GM19239 (cell line): ENCODE measurements at places on chromosomes 2 and 18.

- DNase-seq: no peak
Observed at GRCh38 chr2:143939626-143940330, 580.1 kb downstream of the ZEB2 start.

DNA sequence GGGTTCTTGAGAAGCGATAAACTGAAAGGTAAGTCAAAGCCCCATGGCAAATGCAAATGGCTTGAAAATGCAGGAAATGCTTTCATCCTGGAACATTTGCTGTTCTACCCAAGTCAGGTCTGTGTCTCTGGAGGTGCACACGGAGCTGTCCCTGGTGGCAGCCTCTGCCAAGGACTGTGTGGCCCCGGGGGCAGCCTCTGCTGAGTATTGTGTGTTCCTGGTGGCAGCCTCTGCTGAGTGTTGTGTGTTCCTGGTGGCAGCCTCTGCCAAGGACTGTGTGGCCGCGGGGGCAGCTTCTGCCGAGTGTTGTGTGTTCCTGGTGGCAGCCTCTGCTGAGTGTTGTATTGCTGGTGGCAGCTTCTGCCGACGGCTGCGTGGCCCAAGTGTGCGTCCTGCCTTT is 135.6 kb upstream of the ALKAL2 start:
- no peak for DNase-seq

DNA sequence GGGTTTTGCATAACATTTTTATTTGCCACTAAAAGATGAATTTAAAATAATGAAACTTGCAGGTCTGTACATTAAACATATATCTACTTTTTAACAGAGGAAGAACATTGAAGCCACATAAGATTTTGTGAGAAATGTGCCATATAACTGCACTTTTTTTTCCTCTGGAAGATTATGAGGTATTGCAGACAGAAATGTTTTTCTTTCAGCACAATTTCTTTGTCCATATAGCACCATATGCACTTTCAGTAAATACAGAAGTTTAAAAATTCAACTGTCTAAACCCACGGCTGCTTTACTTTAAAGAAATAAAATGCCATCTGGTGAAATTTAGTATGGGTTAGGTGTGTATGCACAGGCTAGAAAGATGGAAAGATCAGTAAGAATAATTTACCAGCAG is 470 bp upstream of the FAP start:
- no peak for DNase-seq

- no peak for DNase-seq
Observed at GRCh38 chr18:45962866-45963265, 4.3 kb downstream of the EPG5 start.

DNA sequence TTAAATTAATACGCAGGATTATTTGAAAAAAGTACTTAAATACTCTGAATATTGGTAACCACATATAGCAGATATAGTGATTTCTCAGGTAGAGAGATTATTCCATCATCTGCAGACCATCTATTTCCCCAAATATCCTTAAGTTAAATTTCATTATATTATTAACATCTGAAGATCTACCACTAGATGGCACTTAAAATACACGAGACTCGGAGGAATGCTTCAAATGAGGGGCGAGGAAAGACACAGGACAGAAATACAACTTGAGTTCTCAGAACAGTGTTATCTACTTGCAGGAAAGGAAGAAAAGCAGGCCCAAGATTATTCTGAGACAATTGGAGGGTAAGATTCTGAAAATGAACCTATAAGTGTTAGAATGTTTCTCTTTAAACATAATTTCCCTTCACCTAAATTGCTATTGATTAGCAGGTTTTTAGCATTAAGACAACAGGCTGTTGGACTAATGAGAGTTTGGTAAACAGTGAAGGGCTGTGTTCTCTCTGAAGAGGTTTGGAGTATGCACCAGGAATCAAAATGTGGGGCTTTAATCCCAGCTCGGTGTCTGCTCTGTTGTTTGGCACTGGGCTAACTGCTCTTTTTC is 76.9 kb upstream of the GCFC2 start:
- DNase-seq: no peak

DNA sequence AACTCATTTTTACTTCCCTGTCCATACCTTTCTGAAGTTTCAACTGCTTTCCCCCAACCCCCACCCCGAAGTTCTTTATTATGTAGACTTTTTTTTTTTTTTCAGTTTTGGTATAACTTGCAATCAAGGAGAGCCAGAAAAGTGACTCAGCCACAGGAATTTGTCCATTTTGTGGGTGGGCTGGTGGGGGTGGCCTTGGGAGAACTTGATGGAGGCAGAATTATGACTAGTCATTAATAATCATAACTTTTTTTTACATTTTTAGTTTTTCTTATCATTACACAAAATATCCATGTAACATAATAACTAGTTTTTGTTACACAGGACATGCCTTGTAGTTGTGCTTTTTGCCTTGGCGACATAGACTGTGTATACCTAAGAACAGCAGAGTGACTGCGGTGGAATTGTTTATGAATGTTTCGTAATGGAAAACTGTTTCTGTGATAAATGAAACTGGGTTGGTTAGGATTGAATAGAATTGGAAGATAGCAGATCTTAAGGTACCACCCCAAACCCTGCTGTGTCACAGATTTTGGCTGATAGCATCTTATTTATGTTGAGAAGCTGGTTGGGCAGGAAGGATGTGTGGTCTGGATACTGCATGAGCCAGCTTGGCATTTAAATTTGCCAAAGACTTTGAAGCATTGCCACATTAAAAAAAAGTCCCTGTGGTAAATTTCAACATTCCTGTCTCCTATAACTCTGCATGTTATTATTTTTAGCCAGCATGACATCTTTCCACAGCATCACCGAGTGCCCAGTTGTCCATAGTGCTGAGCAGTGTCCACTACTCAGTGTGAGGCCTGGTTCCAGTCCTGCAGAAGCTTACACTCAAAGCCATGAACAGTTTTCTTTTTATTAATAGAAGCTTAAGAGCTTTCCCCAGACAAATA is 30.7 kb downstream of the LYPD6B start:
- no peak for DNase-seq

GRCh38 chr2:234580686-234581085 is 83.8 kb upstream of the ARL4C start:
- no peak for DNase-seq

DNA sequence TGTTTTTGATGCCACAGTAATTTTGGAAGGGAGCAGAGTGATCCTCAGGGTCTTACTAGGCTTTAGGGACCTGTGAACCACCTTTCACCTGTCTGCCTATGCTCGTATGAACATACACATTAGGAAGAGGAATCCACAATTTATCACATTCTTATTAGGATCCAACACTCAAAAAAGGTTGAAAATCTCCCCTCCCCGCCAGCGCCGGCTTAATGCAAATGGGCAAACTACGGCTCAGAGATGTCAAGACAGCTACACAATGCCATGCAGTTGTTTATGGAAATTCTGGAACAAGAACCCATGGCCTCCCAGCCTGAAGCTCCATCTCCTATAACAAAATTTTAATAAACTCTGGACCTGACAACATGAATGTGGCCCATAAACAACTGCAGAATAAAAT is 375.9 kb upstream of the ACVR2A start:
- DNase-seq: no peak

- no peak for DNase-seq
Observed at GRCh38 chr2:233828546-233829192, 25.7 kb downstream of the HJURP start.

- DNase-seq: no peak
Observed at GRCh38 chr18:49920731-49921130, 107.4 kb upstream of the ACAA2 start.

DNA sequence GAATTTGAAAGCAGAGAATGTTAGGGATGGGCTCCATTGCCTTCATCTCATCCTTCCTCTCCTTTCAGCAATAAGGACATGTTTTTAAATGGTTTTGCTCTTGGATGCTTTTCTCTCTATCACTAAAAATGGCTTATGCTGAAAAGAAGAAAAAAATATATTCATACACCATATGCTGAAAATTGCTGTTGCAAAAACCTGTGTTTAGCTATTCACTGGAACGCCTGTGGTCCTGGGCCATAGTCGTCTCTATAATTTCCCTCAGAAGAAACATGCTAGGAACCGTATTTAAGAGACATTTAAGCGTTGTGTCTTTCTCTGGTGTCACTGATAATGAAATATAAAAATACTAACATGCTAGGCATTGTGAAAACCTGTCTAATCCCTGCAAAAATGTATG is 324.9 kb downstream of the TSN start:
- no peak for DNase-seq

- no peak for DNase-seq
Observed at GRCh38 chr2:9982248-9982647, 30.8 kb downstream of the GRHL1 start.

DNA sequence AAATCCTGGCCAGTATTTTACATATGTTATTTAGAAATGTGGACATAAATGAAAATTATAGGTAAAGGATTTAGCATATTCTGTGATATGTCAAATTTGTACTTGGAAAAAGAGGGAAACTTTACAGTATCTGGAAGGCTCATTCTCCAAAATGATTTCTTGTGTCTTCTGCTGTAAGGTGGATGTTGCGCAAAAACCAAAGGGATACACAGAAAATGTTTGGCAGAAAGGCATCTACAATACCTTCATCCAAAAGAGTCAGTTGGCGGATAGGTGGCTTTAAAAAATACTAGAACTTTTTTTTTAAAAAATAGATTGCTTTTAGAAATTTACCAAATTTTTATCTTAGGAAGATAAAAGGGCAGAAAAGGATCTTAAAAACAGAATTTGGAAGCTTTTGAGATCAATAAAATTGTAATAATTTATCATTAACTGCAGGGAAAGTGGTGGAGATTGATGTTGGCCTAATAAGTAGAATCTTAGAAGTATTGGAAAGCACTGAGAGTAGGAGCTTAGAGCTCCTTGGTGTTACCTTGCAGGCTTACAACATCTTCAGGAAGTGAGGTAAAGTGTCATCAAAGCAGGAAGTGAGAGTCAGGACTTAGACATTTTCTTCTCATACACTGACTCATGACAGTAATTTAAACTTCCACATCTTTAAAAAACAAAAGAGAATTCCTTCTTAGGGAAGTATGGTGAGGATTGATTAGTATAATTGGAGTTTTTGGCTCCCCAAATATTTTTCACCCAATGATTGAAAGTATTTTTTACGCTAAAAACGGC is 2.1 kb downstream of the NABP1 start:
- no peak for DNase-seq

DNA sequence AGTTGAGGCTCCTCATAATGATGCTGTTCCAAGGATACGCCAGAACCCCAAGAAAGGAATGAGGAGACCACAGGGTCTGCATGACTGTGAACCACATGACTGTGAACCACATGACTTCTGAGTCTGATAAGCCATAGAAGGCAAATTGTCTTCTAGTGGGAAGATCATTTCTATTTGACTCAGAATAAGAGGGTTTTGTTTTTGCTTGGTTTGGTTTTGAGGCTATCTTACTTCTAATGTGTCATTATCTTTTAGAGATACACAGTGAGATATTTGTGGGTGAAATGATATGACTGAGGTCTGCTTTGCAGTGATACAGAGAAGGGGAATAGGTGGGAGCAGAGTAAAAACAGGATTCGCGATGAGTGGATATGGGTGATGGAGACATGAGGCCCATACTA is 28.9 kb upstream of the BCL2L11 start:
- no peak for DNase-seq

DNA sequence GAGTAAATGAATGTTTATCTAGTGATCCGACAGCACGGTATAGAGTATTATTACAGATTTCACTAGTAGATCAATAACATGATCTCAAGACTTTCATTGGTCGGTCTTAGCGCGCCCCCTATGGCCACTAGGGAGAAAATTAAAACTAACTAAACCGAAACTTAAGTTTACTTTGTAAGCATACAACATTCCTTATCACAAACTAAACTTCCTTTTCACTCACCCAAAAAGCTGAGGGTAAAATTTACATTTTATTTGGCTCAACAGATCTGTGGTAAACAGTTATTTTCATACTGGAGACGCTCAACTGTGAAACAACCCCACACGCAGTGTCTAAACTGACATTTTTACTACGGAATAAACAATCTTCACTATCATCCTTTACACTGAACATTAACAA is 215.6 kb upstream of the MAP2 start:
- no peak for DNase-seq

DNA sequence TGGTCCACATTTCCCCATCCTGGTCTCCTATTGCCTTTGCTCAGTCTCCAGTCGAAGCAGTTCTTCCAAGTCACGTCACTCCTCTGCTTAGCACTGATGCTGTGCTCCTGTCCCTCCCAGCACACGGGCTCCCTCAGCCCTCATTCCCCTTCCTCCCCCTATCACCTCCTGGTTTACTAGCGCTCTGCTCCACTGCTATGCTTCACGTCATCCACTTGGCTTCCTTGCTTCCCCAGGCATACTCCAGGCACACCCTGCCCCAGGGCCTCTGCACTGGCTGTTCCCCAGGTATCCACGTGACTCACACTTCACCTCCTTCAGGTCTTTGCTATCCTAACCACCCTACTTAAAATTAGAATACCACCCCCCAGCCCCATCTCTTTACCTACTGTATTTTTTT is 269.3 kb downstream of the GLI2 start:
- no peak for DNase-seq

DNA sequence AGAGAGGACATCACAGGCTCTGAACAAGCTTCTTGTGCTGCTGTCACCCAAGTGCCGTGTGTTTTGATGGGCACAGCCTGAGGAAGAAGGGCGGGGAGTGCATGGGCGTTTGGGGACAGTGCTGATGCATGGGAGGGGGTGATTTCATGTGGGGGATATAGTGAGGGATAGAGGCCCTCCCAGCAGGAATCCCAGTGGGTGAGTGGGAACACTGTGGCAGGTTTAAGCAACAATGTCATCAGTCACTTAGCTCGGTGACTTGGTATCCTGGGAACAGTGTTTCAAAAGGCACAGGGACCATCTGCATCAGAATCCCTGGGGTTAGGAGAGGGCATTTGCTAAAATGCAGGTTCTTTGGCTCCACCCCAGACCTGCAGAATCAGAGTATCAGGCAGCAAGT is 609 bp downstream of the SIGLEC15 start:
- DNase-seq: no peak

- no peak for DNase-seq
Observed at GRCh38 chr2:240947607-240948006, 41.5 kb downstream of the CROCC2 start.

DNA sequence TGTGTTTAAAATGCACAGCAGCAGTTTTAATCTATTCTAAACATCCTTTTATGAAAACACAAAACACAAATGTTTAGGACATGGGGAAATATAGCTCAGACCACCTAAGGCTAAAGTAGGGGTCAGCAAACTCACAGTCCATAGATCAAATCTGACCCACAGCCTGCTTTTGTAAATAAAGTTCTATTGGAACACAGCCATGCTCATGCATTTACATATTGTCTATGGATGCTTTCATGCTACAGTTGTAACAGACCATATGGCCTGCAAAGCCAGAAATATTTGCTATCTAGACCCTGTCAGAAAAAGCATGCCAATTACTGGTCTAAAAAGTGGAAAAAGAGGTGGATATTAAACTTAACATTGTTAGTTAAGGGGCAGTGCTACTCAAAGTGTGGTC is 1105.4 kb upstream of the KLHL29 start:
- DNase-seq: no peak

- no peak for DNase-seq
Observed at GRCh38 chr2:105802587-105802986, 57.9 kb downstream of the NCK2 start.

DNA sequence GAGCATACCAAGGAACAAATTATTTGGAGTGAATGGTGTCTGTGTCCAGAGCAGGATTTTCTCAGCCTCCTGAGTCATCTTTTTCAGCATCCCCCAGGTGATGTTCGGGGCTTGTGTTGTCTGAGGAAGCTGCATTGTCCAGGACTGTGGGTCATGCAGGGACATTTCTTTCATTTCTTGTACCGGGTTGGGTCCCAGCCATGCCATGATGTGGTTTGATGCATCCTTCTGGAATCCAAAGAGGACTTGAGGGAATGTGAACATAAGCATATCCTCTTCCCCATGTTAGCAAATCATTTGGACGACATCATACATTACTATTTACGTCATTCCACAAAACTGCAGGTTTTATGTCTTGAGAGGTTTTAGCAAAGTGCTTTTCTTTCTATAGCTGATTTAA is 797.8 kb downstream of the CCDC85A start:
- no peak for DNase-seq
